ENCODE measurements at places on chromosomes 1 and 21.

- no peak for DNase-seq
Observed at GRCh38 chr1:230735447-230735846, 11.7 kb upstream of the CAPN9 start.

- DNase-seq, result no peak
Observed at GRCh38 chr1:210736713-210737112, 397.2 kb downstream of the KCNH1 start.

GRCh38 chr1:235866913-235867845, 473 bp upstream of the LYST start:
- peak; percentile 98 for DNase-seq

DNA sequence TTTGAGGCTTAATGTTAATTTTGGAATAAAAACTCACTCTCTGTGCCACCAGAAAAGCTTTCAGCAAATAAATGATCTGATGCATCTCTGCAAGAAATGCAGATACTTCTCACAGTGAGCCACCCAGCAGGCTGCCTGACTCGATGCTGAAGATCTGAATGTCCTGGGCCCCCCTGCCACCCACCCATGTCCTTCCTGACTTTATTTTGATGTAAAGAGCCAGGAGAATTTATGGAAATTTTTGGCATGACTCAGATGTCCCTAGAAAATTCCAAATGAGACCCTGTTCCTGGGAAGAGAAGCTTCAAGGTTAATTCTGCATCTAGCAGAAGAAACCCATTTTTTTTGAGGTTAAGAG, 62.8 kb upstream of the COA6 start:
- no peak for DNase-seq

DNA sequence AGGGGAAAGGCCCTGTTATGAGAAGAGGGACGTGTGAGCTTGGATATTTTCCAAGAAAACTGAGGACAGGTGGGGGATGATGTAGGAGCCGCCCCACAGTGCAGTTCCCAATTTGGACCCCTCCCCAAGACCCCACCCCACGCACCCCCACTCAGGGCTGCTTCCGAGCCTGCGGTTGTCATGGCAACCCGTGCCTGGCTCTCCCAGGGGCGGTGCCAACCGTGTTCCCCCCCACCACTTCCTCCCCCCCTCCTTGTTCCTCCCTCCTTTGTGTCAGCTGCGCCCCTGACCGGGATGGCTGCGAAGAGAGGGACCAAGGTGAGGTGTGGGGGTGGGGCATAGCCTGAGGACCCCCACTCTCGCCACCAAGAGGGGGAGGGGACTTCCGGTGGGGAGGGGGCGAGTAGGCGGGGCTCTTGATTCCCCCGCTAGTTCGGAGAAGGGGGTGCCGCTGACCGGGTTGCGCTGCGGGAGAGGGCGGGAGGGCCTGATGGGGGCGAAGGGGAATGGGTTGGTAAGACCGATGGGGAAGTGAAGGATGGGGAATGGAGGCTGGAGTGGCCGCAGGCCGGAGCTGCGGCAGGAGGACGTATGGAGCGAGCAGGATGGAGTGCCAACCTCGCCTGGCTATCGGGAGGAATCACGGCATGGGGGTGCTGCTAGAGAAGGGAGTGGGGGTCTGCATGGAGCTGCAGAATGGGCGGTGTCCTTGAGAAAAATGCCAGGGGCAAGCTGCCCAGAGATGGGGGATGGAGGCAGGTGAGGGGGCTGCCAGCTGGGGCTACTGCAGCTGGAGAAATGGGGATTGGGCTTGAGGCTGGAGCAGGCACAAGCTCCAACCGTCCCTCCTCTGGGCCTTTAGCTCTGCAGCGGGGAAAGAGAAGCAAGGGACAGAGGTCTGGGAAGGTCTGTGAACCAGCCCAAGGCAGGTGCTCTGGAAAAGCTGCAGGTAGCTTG, 953 bp downstream of the TRIM46 start:
- DNase-seq, result peak; percentile 62

- DNase-seq, result no peak
Observed at GRCh38 chr1:208829595-208829994, 585.4 kb upstream of the PLXNA2 start.

DNA sequence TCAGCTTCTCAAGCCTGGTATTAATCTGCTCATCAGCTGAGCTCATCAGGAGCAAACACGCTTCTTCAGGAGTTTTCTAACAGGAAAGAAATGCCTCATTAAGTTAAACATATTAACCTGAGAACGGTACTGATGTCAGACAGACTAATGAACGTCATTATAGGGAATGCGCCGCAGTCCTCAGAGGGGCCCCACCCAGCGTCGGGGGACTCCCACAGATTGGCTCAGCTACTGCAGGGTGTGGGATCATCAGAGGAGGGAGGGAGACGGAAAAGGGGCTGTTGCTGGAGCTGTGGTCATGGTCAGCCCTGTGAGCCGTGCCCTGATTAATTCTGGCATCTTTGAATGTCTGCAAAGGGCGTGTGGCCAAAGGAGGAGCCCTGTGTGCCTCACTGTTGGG, 348.5 kb downstream of the PTPRU start:
- no peak for DNase-seq

GRCh38 chr1:162905174-162906158, 44.5 kb upstream of the CCDC190 start:
- DNase-seq, result no peak

DNA sequence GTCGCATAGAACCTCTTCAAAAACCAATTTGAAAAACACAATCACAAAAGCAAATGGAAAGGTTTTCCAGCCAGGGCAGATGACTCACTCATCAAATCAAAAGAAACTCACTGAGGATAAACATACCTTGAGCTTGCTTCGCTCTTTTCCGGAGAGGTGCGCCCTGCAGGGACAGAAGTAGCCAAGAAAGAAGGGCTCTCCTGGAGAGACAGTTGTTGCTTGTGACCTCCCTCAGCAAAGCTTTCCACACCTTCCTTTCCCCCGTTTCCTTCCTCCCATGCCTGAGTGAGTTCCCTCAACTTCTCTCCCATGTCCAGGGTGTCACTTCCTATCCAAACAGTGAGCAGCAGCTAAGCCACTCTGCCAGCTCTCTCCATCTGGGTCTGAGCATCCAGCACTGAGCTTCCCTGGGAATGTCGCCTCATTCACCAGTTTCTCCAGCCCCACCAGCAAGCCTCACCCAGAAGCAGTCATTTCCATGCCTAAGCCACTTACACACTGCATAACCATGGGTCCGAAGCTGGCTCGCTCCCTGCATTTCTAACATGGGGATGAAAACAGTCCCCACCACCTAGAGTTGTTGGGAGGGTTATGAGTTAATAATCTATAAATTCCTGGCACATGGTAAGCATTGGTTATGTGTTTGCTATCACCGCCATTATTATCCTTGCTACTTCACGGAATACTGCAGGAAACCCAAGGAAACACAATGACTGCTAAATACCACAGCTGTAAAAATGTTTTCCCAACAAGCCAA, 75.0 kb downstream of the PTPN14 start:
- no peak for DNase-seq

DNA sequence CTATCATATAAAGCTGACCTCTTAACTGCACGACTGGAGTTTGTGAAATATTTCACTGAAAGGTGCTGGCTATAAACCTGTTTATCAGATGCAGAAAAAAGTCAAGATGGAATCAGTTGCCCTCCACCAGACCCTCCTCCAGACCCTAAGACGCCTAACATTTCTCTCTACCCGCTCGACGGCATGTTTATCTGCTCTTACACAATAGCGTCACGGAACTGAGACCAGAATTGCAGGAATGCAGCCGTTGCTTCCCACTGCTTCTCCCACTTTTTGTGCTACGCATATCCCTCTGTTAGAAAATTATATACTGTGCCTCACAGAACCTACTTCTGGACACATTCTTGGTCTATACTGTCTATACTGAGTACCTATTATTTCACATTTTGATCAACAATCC, 28.2 kb upstream of the FAM131C start:
- no peak for DNase-seq

DNA sequence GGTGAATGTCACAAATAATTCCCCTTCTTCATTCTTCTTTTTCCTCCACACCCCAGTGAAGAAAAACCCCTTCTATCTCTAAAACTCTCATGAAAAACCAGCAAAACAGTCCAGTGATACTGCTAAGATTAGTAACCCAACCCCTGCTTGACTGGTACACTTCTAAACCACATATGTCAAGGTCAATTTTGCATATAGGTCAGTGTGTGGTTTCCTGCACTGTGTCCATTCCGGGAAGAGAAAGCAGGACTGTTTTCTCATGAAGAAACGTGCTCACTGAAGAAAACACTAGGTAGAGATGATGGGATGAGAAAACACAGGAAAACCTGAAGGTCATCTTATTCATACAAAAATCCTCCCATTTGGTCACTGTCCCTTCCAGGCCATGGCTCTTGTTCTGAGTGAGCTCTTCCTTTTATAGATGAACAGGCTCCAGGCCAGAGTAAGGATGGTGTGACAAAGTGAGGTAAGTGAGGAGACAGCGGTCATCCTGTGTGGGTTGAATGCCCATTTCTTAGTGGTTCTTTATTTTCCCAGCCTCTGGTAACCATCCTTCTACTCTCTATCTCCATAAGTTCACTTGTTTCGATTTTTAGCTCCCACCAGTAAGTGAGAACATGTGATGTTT, 122.7 kb downstream of the FASLG start:
- DNase-seq, result no peak

- peak; percentile 71 for DNase-seq
Observed at GRCh38 chr1:247110627-247111258, 6.6 kb upstream of the ZNF669 start.
